ENCODE measurements at places on chromosomes 13 and 19.

GRCh38 chr13:98083507-98083906 is 59.4 kb upstream of the FARP1 start:
- DNase-seq = peak; percentile 86

GRCh38 chr13:110466266-110466915 is 95.1 kb downstream of the RAB20 start:
- DNase-seq = no peak

GRCh38 chr13:63455938-63456337 is 2040.3 kb upstream of the PCDH20 start:
- no peak for DNase-seq

DNA sequence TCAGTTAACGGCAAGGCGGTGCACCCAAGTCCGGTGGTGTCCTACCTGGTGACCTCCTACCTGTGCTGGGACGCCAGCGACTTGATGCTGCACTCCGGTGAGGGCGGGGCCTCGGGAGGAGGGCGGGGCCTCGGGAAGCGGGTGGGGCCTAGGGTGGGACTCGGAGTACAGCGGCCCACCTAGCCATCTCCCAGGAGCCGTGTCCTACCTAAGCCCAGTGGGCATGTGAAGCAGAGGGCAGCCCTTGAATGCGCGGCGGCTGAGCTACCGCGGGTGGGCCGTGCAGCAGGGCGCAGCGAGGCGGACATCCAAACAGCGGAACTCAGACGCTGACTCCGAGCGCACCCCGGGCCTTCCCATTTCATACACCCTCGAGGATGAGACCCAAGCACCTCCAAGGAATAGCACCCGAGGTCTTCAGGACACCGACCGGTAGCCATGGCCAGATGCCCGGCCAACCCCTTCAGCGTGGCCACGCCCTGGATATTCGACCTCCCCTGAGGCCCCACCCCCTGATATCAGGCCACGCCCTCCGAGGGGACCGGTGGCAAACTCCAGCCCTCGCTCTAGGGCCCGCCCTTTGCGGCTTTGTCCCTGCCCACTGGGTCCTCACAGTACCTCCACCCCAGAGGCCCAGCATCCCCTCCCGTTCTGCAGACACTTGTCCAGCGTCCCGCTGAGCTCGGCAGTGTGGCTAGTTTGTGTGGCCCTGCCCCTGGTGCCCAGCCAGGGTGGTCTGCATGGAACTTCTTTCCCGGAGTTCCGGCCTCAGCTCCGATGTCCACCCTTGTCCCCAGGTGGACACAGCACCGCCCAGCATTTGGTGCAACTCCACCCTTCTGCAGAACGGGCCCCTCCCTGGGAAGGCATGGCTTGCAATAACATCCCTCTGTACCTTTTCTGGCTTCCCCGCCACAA is 5.4 kb downstream of the KLK1 start:
- peak; percentile 16 for DNase-seq

GRCh38 chr13:28560612-28561011 is 65.7 kb upstream of the FLT1 start:
- DNase-seq = no peak

DNA sequence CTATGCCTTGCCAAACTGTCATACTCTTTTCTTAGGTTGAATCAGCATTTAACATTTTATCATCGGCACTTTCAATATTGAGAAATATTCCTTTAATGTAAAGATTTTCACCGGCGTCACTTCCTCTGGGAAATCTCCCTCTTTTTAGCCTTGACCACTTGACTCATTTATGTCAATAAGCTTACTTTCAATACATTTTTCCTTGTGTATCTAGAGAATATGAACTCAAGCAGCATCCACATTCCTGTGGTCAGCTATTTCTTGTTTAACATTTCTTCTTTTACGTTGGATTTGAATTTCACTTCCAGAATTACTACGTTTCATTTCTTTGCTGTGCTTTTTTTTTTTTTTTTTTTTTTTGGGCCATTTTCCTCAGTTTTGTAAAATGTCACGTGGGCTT is 271.2 kb upstream of the HTR2A start:
- peak; percentile 61 for DNase-seq

DNA sequence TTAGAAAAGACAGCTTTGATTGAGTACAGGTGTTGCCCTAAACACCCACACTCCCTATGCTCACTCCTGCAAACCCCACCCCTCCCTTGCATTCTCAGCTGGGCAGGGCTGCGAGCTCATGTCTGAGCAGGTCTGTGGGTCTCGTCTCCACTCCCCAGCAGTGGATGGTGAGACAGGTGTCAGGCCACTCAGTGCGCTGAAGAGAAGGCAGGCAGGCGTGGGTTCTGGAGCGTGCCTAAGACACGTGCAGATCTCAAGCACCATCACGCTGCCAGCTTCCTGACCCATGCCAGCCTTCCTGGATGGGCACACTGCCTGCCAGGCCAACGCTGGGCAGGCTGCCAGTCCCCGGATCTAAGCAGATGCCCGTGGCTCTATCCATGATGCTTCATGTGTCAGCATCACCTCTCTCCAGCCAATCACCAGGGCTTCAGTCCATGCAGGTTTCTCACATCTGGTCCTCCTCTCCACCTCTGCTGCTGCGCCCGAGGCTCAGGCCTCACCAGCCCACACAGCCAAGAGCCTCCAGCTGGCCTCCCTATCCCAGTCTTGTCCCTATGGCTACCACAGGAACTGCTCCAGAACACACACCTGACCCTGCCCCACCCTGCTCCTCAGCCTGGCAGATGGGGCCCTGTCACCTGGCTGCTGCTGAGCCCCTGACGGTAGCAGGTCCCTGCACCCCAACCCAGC is 42.6 kb downstream of the EPS15L1 start:
- no peak for DNase-seq

DNA sequence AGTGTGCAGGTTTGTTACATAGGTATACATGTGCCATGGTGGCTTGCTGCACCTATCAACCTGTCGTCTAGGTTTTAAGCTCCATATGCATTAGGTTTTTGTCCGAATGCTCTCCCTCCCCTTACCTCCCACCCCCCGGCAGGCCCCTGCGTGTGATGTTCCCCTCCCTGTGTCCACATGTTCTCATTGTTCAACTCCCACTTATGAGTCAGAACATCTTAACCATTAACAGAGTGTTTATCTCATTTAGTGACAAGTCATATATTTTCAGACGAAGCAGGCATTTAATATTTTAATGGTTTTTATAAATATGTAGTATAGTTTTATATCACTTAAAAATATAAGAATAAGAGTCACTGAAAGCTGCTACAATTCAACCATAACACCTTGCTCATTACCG is 780.5 kb upstream of the ARGLU1 start:
- peak; percentile 71 for DNase-seq

DNA sequence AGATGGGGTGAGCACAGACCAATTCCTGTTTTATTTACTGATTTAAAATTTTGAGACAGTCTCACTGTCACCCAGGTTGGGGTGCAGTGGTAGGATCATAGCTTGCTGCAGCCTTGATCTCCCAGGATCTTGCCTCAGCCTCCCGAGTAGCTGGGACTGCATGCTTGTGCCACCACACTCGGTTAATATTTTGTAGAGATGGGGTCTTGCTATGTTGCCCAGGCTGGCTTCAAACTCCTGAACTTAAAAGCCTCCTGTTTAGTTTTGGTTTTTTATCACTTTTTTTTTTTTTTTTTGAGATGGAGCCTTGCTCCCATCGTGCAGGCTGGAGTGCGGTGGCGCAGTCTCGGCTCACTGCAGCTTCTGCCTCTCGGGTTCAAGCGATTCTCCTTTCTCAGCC is 4.7 kb downstream of the UBA52 start:
- no peak for DNase-seq

GRCh38 chr19:41564515-41565378 is 11.2 kb upstream of the CEACAM21 start:
- DNase-seq = peak; percentile 2

DNA sequence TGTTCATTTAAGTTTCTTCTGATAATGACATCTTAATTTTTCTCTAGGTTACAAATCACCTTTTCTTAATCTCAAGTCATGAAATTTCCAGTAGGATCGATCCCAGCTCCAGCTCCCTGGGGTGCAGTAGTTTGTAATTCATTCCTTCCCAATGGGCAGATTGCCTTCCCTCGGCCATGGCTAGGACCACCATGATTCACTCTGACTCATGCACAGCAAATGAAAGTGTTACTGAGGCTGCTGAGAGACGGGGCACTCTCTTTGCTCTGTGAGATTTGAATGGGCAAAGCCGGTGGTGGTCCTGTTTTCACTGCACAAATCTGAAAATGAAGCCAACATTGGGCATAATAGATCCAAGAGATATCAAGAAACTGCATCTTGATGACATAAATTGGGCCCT is 202.8 kb upstream of the IRS2 start:
- DNase-seq = peak; percentile 42

DNA sequence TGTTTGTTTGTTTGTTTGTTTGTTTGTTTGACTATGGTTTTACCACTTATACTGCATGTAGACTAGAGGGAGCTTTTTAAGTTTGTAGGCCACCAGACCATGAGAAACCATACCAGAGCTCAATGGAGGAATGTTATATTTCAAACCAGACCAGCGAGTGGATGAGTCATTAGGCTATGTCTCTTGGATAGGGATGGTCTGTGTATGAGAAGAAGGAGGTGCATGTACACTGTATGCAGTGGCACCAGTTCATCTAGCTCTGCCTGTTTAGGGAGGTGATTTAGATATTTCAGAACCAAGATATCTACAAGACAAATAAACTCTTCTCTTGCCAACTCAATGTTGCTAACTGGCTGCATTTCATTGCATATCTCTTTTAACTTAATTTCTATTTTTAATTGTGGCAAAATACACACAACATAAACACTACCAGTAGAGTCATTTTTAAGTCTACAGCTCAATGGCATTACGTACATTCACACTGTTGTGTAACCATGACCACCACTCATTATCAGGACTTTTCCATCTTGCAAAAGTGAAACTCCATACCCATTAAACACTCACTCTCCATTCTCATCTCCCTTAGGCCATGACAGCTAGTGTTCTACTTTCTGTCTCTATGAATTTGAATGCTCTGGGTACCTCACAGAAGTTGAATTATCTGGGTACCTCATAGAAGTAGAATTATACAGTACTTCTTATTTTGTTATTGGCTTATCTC is 29.2 kb downstream of the SYDE1 start:
- peak; percentile 93 for DNase-seq

DNA sequence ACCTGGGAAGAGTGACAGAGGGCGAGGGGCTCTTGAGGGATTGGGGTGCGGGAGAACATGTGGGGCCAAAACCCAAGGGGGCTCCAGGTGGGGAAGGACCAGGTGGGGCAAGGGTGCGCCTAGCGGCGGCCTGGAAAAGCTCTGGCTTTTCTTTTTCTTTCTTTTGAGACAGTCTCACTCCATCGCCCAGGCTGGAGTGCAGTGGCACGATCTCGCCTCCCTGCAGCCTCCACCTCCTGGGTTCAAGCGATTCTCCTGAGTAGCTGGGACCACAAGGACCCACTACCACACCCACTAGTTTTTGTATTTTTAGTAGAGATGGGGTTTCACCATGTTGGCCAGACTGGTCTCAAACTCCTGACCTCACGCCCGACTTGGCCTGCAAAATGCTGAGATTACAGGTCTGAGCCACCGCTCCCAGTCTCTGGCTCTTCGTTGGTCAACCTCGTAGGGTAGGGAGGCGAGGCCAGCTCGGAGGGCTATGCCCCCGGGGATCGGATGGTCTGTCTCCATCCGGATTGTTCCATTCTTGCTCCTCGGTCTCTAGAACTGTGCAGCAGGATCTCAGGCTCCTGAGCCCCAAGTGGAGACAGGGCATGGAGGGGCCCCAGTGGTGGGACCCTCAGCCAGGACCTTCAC is 3.7 kb downstream of the GADD45B start:
- peak; percentile 66 for DNase-seq

GRCh38 chr13:27266917-27267316 is 3.7 kb upstream of the RASL11A start:
- DNase-seq = peak; percentile 49

GRCh38 chr19:1065606-1066109 is 1.3 kb upstream of the ARHGAP45 start:
- DNase-seq = no peak

- no peak for DNase-seq
Observed at GRCh38 chr13:37338726-37339385, 233.4 kb upstream of the CSNK1A1L start.

DNA sequence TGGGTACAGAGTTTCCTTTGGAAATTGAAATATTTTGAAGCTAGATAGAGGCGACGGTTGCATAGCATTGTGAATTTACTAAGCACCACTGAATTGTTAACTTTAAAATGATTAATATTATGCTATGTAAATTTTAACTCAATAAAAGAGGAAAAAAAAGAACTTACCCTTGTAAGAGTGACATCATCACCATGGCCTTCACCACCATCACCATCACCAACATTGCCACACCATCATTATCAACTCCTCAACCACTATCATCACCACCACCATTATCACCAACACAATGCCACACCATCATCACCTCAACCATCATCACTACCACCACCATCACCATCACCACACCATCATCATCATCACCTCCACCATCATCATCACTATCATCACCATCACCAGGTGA is 113.9 kb downstream of the TUBA3C start:
- DNase-seq = no peak

DNA sequence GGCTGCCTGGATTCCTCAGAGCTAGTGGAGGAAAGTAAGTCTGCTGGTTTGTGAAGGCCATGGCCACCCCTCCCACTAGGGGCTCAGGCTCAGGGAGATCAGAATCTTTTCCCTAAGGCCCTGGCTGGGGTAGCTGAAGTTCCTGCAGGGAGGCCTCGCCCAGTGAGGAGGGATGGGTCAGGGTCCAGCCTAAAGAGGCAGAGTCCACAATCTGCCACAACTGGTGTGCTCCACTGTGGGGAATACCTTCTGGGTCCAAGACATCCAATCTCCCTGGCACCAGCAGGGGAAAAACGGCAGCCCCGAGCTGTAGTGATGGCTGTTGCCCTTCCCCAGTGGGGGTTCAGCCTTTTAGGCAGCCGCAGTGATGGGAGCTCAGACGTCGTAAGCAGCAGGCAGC is 23.2 kb downstream of the IGFL3 start:
- DNase-seq = no peak

GRCh38 chr13:40527914-40528313 is 138.5 kb downstream of the FOXO1 start:
- DNase-seq = no peak

- no peak for DNase-seq
Observed at GRCh38 chr13:34152409-34152808, 334.5 kb downstream of the RFC3 start.

GRCh38 chr13:111114362-111115060 is 599 bp upstream of the ARHGEF7 start:
- peak; percentile 80 for DNase-seq

GRCh38 chr19:49315111-49315510 is 9.9 kb downstream of the SLC6A16 start:
- DNase-seq = no peak

DNA sequence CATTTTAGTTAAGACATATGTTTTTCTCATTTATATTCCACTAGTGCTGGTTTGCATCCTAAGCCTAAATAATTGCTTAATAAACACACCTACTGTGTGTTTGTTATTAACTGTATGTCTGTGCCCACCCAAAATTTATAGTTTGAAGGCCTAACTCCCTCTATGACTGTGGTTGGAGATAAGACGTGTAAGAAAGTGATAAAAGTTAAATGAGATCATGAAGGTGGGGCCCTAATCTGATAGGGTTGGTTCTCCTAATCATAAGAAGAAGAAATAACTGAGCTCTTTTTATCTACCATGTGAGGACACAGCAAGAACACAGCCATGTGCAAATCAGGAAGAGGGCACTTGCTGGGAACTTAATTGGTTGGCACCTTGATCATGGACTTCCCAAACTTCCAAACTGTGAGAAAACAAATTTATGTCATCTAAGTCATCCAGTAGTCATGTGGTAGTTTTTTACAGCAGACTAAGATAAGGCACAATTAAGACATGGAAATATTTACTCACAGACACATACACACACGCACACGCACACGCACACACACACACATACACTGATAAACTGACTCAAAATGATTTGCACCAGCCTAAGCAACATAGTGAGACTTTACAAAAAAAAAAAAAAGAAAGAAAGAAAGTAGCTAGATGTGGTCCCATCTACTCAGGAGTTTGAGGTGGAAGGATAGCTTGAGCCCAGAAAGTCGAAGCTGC is 662.1 kb downstream of the PCDH9 start:
- DNase-seq = no peak

All from mesenchymal stem cell (in vitro differentiated cells and primary cell).